ENCODE measurements at places on chromosomes 4 and X.
A peak's percentile ranks its signal among the peaks of the same experiment; 100 is the strongest.

DNA sequence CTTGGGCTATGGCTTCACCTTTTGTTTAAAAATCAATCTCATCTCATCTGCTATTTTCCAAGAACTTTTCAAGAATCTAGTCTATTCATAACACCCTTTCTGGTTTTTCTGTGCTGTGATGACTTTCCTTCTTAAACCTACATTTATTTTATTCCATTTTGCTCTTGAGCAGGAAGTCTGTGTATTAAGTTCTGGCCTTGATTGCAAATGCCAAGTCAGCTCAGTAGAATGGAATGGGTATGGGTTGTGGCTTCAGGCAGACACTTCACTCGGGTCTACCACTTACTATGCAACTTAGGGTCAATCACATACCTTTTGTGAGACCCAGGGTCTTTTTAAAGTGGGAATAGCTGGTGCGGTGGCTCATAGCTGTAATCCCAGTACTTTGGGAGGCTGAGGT, 522.3 kb downstream of the TRIML1 start:
- no peak for DNase-seq

GRCh38 chr4:94333866-94334265, 8.8 kb downstream of the HPGDS start:
- no peak for DNase-seq

- no peak for DNase-seq
Measured at GRCh38 chrX:111047575-111047974, 48.4 kb upstream of the PAK3 start.

- DNase-seq: no peak
Measured at GRCh38 chrX:56382278-56382677, 150.1 kb downstream of the KLF8 start.

GRCh38 chr4:8615921-8616787, 23.6 kb downstream of the CPZ start:
- DNase-seq: no peak

DNA sequence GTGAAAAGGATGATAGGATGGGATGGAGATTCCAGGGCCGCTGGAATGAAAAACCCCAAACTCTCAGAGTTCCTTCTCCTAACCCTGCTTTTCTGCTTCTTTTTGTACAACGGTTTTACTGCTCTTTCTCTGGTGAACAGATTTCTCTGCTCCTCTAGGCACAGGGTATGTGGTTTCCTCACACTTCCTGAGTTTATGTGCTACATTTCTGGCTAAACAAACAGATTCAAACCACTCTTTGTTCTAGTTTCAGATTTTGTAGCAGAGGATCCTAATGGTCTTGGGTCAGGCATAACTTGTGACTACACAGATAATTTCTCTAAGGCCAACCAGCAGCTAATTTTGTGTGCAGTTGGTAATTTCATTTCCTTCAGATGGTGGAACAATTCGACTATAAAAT, 52.6 kb downstream of the OSTC start:
- no peak for DNase-seq

DNA sequence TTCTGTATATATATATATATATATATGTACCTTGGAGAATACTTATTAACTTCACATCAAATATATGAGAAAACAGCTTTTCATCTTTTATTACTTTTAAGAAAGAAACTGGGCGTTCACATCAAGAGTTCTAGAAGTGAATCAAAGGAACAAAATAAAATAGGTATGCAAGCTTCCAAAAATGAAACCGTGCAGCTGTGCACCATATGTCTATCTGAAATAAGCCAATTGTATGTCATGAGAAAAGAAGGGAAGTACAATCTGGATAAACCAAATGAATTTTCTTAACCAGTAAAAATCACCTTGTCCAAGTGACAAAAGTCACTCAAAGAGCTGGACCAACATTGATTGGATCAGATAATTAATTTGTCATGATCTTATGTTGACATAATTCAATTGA, 405.4 kb upstream of the TECRL start:
- DNase-seq: no peak

DNA sequence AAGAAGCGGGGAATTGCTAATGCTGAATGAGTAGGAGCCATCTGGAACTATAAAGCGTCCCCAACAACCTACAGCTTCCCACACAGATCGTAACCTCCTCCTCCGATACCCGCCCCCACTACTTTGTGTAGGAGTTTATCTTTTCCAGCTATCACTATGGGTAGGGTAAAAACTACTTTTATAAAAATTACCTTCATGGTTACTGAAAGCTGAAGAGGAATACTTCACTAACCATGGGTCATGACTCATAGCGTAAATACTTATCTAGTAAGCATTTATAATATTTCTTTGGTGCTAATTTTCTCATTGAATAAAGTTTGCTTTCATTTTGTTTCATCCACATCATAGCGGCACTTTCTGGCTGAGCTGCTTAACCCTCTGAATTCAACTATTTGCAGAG, 79.4 kb upstream of the TNIP3 start:
- DNase-seq: no peak

DNA sequence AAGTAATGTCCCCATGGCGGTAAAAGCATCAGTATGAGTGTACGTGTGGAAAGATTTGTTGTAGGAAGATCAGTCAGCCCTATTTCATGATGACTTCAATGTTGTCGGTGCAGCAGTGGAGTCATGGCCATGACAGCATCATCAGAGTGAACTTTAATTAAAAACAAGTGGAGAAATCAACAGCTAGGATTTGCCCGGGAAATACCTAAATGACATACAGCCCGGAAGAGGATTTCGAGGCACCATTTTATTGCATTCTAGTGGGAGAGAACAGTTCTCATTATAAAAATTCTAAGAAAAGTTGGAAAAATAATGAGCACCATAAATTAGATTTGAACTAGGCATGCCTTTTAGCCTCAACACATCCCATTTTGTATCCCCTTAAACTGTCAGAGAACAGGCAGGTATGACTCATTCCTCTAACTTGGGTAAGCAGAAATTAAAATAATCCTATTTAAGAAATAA, 170.1 kb downstream of the SHROOM3 start:
- DNase-seq: no peak

DNA sequence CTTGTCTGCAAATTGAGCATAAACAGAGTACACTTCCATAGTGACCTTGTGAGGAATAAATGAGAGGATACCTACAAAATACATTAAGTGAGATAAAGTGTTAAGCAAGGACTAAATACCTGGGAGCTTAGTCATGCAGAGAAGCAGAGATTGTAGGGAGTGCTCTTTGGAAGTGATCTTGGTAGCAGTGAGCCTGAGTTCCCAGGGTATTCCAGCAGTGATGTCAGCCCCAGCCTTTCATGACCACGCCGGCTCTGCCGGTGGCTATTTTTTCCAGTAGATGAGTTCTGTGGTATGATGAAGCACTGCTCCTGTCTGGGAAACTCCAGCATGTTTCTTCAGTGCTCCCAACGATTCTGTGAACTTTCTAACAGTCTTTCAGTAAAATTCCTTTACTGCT, 391.5 kb upstream of the IGFBP7 start:
- DNase-seq: no peak

GRCh38 chrX:48025561-48025960, 18.8 kb downstream of the SPACA5 start:
- DNase-seq: peak; percentile 50

GRCh38 chr4:68582339-68582717, 6.2 kb upstream of the UGT2B17 start:
- no peak for DNase-seq

- DNase-seq: no peak
Measured at GRCh38 chr4:6601661-6602250, 26.8 kb downstream of the MAN2B2 start.

DNA sequence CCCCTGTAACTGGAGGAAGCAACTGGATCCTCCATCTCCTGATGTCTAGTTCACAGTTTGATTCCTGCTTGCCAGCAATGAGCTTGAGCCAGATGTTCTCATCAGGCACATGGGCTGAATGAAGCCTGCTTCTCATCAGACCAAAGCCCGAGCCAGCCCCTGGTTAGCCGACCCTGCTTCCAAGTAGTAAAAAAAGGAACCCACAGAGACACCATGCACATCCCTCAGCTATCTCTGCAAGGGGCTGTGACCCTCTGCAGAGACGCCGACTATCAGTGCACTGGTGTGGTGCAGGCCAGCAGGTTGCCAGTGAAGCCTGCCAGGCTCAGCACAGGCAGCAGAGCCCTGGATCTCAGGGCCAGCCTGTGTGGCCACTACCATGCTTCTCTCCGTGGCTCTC, 2.8 kb downstream of the DCTD start:
- DNase-seq: no peak

GRCh38 chr4:189050643-189051042, 890.0 kb upstream of the FRG1 start:
- no peak for DNase-seq

DNA sequence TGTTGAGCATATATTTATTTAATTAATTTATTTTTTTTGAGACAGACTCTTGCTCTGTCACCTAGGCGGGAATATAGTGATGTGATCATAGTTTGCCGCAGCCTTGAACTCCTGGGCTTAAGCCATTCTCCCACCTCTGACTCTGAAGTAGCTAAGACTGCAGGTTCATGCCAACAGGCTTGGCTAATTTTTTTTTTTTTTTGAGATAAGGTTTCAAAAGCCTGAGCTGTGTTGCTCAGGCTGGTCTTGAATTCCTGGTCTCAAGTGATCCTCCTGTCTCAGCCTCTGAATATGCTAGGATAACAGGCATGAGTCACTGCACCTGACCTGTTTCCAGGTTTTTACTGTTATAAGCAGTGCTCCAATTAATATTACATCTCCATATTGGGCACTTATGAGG, 4.8 kb downstream of the ADD1 start:
- DNase-seq: no peak

- DNase-seq: peak; percentile 40
Measured at GRCh38 chr4:121192480-121192879, 28.4 kb upstream of the TNIP3 start.

DNA sequence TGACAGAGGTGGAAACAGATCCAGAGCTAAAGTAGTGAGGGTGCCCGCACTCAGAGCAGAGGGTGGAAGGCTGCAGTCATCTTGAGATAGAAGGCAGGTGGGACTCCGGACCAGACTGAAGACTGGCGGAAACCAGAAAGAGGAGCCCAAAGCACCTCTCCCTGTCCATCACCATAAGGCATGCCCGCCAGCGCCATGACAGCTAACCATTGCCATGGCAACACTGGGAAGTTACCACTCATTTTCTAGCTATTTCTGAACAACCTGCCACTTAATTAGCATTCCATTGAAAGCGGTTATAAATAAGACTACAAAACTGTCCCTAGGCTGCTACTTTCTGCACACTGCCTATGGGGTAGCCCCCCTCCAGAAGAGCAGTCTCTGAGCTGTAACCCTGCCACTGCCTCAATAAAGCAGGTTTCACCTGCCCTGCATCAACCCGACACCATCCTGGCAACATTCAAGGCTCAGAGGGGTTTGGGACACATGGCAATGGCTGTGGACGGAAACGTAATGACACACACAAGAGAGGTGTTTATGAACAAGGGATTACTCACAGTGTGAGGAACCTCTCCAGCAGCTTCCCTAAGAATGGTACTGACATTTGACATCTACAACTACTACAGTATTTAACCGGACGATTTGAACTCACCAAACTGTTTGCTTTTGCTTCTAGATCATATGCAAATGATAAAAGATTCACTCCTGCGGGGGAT, 27.8 kb upstream of the FGFBP2 start:
- no peak for DNase-seq

DNA sequence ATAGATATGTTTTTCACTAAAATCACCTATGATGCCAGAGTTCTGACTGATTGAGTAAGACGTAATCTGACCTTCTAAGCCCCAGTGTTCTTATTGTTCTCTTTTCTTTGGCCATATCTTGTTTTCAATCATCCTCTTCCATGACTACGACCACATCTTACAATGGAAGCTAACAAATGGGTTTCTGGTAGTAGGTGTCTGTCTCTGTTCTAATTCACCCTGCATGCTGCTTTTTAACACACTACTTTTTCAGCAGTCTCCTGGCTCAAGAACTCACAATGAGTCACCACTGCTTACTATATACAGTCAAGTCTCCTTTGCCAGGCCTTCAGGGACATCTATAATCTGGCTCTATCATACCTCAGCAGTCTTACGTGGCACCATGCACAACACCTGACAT, 146.1 kb downstream of the NEXMIF start:
- no peak for DNase-seq

DNA sequence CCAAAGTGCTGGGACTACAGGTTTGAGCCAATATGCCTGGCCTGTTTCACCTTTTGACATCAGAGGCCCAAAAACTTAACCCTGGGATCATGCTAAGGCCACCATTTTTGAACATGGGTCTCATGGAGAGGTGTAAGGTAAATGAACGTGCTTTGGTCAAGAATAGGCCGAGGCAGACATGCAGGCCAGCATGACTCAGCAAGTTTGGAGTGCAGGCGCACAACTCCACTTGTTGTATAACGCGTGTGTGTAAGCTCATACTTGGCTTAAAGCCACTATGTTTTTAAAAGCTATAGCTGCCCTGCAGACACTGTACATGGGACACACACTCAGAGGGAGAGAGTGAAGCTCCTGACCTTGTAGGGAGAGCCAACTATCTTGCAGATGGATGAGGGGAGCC, 43.8 kb upstream of the HPSE start:
- peak; percentile 45 for DNase-seq

GRCh38 chrX:134502686-134503085, 42.7 kb downstream of the HPRT1 start:
- DNase-seq: no peak

- DNase-seq: no peak
Measured at GRCh38 chr4:38537666-38538065, 126.3 kb upstream of the KLF3 start.

DNA sequence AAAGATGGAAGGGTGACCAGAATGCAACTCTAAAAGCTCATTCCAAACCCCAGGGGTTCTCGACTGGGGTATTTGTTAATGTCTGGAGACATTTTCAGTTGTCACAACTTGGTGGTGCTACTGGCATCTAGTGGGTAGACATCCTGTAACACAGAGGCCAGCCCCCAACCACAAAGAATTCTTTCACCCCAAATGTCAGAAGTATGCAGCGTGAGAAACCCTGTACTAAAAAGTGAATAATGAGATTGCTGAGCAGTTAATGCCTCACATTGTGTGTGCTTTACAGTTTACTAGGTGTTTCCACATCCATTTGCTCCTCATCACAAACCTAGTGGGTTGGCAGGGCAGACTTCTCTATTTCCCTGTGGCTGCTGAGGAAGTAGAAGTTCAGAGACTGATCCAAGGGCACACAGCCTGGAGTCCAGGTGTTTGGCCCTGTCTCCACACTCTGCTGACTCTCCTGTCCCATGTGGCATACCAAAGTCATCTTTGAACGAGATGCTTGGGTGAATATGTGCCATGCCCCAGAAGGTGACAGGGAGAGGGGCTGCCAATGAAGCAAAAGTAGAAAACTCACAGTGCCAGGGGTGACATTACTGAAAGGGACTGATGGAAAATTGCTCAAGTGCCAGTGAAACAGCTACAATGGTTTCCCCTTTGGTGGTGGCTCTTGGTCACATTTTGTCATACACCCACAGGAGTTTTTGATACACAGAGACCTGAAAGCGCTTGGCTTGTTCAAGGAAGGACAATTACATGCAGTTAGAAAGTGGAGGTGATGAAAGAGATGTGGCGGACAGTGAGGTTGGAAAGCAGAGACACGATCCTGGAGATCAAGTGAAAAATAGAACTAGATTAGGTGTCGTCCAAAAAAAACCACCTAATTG, 10.1 kb upstream of the TMEM154 start:
- DNase-seq: no peak

Data from hematopoietic multipotent progenitor cell (in vitro differentiated cells).